Cardiac fibroblast (primary cell): ENCODE measurements at places on chromosomes 7 and 10.

DNA sequence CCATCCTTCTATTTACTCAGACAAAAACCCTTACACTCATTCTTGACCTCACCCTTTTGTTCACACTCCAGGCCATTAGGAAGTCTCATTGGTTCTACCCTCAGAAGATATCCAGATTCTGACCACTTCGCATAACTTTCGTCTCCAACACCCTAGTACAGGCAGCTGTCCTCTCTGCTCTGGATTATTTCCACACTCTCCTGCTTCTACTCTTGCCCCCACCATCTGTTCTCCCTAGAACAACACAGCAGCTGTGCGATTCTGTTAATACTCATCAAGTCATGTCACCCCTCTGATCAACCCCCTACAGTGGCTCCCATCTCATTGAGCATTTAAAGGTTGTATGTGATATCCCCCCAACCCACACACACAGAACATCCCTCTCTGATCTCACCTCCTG lies 15.5 kb upstream of the TRIL start:
- DNase-seq = no peak

DNA sequence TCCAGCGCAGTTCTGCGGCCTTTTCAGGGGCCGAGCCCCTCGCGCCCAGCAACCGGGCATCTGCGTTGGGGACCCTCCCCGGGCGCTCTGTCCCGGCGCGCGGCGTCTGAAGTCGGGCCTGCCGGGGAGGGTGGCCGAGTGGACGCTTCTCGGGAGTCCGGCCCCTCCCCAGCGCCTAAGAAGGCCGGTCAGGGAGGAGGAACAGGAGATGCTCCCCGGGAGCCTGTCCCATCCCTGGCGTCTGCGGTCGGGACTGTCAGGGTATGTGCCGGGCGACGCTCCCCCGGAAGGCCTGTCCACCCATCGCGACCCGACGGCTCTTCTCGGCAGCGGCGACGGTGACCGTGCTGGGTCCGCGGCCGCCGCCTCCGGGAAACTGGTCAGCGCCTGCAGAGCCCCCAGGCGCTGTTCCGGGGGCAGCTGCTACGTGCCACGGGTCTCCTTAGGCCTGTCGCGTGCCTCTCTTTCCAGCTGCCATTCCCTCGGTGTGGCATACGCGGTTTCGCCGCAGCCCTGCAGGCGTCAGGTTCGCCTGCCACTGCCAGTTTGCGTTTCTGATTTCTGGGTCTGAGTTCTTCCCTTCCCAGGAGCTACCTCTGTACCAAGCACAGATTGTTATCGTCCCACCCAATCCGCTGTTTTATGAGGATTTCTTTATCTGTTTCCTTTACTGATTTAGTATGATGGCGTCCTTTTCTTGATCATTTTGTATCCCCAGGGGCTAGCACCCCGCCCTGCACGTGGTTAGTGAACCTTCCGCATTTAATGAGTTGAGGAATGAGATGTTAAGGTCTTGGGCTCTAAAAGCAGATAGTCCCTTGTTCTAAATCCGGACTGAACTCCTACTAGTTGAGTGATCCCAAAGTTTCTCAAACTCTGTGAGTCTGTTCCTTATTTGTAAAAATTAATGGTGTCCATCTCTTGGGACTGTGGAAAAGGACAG lies 782 bp downstream of the IFIT5 start:
- DNase-seq = peak; percentile 32

GRCh38 chr7:133431134-133431724 lies 178.4 kb downstream of the EXOC4 start:
- no peak for DNase-seq

GRCh38 chr10:95741807-95742467 lies 14.0 kb upstream of the ENTPD1 start:
- peak; percentile 91 for DNase-seq
